ENCODE measurements at places on chromosomes 5 and 9.

DNA sequence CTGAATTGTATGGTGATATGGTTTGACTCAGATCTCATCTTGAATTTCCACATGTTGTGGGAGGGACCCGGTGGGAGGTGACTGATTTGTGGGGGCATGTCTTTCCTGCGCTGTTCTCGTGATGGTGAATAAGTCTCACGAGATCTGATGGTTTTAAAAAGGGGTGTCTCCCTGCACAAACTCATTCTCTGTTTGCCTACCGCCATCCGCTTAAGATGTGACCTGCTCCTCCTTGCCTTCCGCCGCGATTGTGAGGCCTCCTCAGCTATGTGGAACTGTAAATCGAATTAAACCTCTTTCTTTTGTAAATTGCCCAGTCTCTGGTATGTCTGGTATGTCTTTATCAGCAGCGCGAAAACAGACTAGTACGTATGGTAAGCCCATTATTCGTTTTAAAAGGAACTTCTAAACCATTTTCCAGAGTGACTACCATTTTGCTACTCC lies 48.7 kb downstream of the SLC36A1 start:
- no peak for DNase-seq

- DNase-seq = peak; percentile 10
These were observed 14.7 kb downstream of the SLC45A2 start for GRCh38 chr5:33969572-33970452.

GRCh38 chr5:179798144-179798770 lies 4.5 kb downstream of the LTC4S start:
- DNase-seq = no peak

GRCh38 chr5:126446498-126447224 lies 23.5 kb downstream of the GRAMD2B start:
- DNase-seq = no peak

- no peak for DNase-seq
These were observed 112.6 kb upstream of the CACNA1B start for GRCh38 chr9:137764981-137765380.

DNA sequence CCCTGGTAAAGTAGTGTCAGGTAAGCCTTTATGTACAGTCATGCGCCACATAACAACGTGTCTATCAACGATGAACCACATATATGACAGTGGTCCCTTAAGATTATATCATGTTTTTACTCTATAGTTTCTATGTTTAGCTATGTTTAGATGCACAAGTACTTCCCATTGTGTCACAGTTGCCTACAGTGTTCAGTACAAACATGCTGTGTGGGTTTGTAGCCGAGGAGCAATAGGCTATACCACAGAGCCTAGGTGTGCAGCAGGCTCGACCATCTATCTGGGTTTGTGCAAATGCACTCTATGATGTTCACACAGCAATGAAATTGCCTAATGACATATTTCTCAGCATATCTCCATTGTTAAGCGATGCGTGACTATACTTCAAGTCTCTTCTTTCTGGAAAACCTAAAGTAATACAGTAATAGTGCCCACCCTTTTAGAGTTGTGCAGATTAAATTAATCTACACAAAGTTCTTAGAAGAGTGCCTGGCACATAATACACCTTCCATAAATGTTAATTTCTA lies 295.9 kb downstream of the ARHGAP26 start:
- no peak for DNase-seq

GRCh38 chr5:160500786-160501779 lies 79.4 kb downstream of the PTTG1 start:
- no peak for DNase-seq

DNA sequence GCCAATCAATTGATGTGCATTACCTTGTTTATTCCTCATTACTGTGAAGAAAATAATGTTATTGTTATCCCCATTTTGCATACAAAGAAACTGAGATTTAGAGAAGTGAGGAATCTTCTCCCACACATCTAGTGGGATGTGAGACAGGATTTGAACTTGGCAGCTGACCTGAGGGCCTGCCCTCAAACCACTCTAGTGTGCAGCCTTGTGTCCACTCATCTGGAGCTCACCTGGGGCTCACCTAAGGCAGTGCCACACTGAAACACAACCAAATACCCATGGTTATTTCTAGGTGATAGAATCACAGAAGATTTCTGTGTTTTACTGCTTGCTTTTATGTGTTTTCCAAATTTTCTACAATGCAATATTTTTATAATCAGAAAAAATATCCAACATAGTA lies 94.7 kb upstream of the SAP30L start:
- no peak for DNase-seq

- DNase-seq = no peak
These were observed 5.8 kb upstream of the ST6GALNAC6 start for GRCh38 chr9:127905004-127905728.

DNA sequence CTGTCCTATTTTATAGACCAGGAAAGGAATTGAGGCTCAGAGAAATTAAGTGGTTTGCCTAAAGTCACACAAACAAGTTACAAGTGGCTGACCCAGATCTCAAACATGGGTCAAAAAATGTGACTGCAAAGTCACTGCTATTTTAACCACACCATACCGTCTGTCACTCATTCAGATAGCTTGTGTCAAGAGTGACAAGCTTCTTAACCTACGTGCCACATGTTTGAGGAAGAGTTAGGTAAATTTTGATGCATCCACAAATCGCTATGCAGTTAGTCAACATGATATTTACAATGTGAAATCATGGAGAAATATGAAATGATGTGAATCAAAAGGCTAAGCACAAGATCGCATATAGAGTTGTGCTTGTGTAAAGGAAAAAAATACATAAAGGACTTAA lies 22.7 kb upstream of the GNE start:
- no peak for DNase-seq

DNA sequence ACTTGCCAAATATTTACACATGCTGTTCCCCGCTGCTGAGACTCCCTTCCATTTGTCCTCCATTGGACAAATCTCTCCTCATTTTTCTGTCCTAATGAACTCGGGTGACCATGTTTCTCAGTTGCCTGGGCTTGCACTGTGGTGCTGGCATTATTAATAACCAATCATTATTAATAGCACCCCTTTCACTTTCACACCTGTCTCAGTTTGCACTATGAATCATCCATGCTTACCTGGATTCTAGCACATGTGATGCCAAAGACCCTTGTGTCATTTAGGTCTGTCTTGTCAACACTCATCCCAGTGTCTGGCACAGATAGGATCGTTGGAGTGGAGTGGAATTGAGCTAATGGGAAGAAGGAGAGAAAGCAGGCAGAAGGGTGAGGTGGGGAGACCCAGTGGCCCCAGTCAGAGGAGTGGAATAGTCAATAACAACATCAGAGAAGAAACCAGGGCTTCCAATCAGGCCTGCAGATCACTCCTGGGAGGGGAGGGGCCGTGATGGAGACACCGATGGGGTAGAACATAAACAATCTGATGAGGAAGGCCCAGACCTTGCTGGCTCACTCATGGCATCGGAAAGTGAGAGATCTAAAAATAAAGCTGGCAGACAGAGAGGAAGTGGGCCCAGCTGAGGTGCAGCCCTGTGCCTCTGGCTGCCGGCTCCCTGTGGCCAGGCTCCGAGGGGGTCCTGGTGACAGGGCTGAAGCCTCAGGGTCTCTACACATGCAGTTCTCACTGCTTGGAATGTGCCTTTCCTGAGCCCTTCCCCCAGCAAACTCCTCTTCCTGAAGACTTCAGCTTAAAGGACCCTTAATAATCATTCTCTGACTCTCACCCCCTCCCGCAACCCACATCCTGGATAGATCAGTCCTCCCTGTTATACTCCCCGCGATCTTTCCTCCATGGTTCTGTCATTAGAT lies 33.5 kb upstream of the CRB2 start:
- DNase-seq = no peak

Data from G401 (cell line).